Fibroblast of skin of right quadriceps (primary cell): ENCODE measurements at places on chromosomes 5 and 9.
A peak's percentile ranks its signal among the peaks of the same experiment; 100 is the strongest.

- no peak for DNase-seq
Measured at GRCh38 chr5:126610616-126611015, 9.9 kb downstream of the PHAX start.

DNA sequence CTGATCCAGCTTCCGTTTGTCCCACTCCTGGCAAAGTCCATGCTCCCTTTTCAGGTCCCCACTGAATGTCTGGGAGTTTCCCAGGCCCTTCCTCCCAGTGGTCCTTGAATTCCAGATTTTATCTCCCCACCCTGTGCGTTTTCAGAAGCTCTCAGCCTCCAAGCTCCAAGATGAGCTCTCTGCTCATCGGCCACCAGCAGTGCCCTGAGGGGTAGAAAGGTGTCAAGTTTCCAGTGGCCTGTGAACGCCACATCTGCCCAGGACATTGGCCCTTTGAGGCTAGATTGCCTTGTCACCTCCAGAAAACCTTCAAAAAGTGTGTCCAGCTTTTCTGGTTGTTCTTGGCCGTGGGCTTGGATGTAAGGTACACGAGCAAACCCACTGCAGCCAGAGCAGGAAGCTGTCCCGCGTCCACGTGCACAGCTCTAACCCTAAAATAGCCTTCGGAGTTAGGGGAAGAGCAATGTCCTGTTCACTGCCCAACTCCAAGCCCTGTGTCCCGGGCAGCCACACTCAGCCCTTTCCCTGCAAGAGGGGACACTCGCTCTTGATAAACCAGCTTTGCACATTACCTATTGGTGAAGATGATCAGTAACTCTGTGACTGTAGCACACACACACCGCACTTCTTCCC, 10.9 kb upstream of the LRRC14B start:
- DNase-seq = no peak

GRCh38 chr9:125446561-125447094, 185.0 kb downstream of the GAPVD1 start:
- DNase-seq = no peak

GRCh38 chr5:78881884-78882283, 103.2 kb downstream of the ARSB start:
- no peak for DNase-seq

DNA sequence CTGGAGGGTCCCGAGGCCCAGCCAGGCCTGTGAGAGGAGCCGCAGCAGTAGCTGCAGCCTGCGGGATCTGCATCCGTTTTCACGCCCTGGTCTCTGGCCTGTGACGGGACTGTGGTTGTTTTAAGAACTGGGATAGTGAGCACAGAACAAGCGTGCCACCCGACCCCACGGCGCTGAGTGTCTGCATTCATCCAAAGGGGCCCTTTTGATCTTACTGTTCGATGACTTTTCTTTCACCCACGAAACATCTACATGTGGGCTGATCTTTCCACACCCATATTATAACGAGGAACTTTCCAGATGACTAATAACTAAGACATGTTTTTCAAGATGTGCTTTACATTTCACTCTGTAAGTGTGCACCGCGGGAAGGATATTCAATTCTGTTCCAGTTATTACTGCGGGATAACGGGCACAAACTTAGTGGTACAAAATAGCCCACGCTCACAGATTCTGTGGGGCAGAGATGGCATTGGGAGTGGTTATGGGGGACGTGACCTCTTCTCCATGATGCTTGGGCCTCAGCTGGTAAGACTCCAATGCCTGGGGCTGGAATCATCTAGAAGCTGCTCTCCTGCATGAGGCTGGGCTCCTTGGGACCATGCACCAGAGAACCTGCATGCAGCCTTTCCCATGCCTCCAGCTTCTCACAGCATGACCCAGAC, 165.0 kb downstream of the SYK start:
- DNase-seq = peak; percentile 86

DNA sequence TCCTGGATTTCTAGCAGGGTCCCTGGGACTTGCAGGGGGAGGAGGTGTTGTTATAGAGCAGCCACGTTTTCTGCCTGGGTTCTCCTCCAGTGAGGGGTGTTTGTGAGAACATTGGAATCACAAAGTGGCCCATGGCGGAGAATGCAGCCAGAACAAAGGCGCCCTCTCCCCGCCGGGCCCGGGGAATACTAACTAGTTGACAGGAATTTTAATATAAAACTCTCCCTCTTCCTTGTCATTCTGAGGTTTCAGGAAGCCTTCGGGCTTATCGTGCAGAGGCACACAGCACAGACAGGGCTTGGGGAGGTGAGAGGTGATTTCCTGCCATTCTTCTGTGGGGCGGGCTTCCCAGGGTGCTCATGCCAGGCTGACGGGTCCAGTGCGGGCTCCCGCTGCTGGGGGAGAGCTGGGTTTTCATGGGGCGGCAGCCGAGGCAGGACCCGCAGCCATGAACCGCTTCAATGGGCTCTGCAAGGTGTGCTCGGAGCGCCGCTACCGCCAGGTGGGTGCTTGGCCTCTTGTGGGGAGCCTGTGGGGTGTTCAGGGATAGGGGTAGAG, 37.7 kb downstream of the RGS3 start:
- DNase-seq = no peak

- DNase-seq = no peak
Measured at GRCh38 chr5:78557601-78558000, 91.0 kb downstream of the LHFPL2 start.

DNA sequence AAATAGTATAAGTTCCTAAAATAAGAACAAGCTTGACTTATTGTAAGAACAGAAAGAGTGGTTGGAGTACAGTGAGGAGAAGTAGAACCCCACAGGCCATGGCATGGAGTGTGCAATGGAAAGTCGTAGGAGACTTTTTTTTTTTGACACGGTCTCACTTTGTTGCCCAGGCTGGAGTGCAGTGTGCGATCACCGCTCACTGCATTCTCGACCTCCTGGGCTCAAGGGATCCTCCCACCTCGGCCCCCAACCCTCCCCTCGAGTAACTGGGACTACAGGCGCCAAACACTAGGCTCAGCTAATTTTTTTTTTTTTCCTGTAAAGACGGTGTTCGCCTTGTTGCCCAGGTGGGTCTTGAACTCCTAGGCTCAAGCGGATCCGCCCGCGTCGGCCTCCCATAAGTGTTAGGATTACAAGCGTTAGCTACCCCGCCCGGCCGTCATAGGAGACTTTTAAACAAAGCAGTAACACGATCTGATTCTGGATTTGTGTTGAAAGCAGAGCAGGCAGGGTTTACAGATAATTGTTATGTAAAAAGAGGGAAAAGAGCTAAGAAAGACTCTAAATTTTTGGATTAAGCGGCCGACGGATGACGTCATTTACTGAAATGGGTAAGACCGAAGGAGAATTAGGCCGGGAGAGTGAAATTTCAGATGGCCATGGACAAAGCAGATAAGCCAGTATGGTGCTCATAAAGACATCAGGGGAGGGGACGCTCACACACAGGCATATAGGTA, 752 bp downstream of the TSTD2 start:
- DNase-seq = peak; percentile 82

GRCh38 chr9:131148966-131149687, 23.7 kb downstream of the NUP214 start:
- DNase-seq = no peak

GRCh38 chr5:135189024-135189423, 155.0 kb upstream of the PITX1 start:
- no peak for DNase-seq

DNA sequence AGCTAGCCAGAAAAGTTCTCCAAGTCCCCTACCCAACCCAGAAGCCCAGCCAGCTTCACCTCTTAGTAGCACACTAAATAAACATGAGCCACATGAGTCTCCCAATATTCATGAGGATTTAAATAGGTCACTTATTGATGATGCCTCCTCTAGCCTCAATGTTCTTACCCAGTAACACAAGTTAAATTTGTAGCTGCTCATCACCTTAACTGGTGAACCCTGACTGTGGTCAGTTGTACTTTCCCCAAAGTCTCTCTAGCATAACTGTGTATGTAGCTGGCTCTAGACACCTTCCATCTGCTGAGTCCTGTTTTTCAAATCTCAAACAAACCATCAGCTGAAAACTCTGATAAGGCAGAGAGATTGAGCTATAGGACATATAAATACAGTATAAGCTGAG, 100.3 kb upstream of the ELAVL2 start:
- DNase-seq = no peak

DNA sequence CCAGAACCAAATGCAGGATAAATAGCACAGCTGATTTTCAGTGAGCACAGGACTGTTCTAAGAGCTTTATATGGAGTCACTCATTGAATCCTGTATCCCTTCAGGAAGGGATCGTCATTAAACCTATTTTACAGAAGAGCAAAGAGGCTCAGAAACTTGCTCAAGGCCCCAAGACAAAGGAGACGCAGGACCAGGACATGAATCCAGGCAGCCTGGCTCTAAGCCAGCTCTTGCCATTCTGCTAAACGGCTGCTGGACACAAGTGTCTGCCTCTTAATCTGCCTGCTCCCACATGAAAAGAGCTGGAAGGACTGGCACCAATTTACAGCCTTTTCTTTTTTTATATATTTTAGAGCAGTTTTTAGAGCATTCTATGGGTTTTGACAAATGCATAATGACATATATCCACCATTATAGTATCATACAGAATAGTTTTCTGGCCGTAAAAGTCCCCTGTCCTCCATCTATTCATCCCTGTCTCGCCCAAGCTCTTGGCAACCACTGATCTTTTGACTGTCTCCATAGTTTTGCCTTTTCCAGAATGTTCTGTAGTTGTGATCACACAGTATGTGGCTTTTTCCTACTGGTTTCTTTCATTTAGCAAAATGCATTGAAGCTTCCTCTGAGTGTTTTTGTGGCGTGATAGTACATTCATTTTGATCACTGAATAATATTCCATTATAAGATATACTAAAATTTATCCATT, 37.5 kb downstream of the RETREG1 start:
- DNase-seq = no peak
